ENCODE measurements at places on chromosomes 2 and 18.

DNA sequence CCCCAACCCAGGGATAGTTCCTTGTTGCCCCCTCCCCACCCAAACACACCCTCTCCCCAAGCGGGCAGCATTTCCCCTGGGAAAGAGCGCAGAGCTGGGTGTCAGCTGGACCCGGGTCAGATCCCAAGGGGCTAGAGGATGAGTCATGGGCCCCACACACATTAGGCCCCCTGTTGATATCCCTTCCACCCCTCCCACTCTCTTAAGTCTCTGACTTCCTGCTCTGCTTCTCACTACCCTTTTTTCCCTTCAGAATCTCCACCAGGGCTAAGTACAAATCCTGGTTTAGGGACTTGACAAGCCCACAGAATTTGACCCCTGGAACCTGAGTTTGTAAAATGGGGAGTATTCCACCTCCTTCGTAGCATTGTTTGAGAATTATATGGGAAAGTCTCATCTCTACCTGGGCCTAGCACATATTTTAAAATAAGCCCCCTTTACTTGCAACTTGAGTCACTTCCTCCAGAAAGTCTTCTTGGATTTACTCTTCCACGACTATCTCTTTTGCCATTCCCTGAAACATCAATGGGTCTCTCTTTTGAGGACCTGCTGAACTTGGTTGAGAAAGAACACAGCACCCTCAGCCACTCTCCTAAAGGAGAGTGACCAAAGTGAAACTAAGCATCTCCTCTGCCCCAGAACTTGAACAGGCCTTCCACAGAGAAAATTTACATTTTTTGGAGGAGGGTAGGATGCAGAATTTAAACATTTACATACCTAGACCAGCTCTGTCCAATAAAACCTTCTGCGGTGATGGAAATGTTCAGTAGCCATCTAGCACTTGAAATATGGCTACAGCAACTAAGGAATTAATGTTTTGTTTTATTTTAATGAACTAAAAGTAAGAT, 4.7 kb downstream of the RTKN start:
- no peak for DNase-seq

DNA sequence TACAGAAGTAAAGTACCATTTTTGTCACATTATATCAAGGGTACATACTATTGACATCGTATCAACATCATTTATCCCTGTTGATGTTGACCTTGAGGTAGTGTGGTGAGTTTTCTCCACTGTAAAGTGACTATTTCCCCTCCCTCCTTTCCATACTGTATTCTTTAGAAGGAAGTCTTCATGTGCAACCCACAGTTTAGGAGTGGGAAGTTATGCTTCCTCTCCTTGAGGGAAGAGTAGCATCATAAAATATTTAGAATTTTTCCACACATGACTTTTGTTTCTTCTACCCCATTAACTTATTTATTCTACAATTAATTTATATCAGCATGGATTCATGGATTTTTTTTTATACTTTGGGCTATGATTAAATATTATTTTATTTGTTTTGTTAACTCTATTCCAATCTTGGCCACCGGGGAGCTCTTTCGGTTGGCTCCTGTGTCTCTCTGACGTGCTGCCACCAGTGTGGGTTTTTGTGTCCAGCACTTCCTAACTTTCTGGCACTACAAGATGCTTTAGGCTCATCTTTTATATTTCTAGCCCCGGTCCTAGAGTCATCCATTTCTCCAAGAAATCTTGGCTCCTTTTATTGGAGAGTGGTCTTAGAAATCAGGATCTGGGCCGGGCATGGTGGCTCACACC, 19.0 kb downstream of the AQP12B start:
- no peak for DNase-seq

DNA sequence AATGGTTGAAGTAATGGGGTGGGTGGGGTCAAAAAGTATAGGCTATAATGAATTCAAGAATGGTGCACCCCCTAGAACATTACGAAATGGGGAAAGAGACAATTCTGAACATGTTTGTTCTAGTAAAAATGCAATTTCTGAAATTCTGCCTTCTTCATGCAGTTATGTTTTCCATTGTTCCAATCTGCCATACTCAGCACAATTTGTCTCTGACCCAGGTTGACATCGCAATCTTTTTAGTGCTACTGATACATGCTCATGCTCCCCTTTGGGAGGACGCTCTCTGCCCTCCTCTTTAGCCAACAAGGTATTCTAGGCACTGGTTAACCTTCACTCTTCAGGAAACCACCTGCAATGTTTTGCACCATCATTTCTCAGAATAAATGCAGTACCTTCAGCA, 1303.9 kb upstream of the PIK3C3 start:
- no peak for DNase-seq

- peak; percentile 23 for DNase-seq
These were observed 27.1 kb upstream of the STEAP3 start for GRCh38 chr2:119196301-119197125.

DNA sequence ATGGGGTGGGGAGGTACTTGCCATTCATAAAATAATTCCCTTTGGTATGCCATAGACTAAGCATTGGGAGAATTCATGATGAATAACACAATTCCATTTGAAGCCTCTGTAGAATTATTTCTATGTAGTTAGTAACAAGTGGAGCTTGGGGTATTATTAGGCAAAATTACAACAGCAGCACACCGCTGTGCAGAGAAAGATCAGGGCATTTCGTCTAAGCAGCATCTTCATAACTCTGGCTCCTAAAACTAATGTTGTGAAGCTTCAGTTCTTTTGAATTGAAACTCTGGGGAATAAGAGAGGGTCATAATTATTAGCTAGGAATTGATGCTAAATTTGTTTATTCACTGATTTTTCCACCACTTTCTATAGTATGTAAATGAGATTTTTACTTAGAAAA, 630.7 kb downstream of the DCC start:
- DNase-seq, result no peak

GRCh38 chr18:59950215-59950944, 50.6 kb downstream of the PMAIP1 start:
- DNase-seq, result peak; percentile 20

- no peak for DNase-seq
These were observed 110.2 kb upstream of the CCDC68 start for GRCh38 chr18:55069497-55069896.

DNA sequence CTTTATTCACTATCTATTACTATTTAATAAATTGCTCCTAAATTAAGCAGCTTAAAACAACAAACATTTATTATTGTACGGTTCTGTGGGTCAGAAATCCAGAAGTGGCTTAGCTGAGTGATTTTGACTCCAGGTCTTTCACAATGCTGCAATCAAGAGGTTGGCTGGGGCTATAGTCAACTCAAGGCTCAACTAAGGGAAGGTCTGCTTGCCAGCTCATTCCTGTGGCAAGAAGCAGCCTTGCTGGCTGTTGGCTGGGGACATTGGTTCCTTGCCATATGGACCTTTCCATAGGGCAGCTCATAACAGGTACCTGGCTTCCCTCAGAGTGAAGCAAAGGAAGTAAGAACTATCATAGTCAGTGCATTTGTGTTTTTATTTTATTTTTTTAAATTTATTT, 5.0 kb upstream of the MRPL19 start:
- no peak for DNase-seq

GRCh38 chr2:33380001-33380609, 96.3 kb upstream of the RASGRP3 start:
- DNase-seq, result no peak

- DNase-seq, result no peak
These were observed 45.9 kb downstream of the ST6GAL2 start for GRCh38 chr2:106839849-106840595.

GRCh38 chr2:21944536-21944935, 820.8 kb downstream of the TDRD15 start:
- DNase-seq, result no peak

DNA sequence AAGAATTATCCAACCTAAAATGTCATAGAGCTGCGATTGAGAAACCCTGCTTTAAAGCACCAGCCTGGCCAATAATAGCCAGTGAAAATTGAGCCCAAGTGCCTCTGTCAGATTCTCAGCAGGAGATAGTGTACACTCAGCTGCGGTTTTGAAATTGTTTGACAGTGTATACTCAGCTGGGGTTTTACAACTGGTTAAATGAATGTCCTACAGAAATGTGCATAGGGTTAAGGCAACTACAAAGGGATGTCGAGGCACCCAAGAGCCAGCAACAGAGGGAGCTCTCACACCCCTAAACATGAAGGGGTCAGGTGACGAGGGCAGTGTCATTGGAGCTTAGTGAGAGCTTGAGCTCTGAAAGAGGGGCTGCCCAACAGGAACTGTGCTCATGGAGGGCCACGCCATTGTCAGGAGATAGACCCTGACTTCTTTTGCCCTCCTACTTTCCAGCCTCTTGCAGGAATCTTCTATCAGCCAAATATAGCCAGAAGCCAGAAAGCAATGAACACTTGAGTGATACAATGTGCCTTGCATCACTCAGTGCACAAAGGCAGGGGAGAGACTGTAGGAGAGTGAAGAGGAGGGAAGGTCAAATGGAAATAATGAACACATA, 15.1 kb downstream of the ACTG2 start:
- no peak for DNase-seq

GRCh38 chr18:76564655-76565237, 69.7 kb upstream of the ZNF516 start:
- DNase-seq, result no peak

DNA sequence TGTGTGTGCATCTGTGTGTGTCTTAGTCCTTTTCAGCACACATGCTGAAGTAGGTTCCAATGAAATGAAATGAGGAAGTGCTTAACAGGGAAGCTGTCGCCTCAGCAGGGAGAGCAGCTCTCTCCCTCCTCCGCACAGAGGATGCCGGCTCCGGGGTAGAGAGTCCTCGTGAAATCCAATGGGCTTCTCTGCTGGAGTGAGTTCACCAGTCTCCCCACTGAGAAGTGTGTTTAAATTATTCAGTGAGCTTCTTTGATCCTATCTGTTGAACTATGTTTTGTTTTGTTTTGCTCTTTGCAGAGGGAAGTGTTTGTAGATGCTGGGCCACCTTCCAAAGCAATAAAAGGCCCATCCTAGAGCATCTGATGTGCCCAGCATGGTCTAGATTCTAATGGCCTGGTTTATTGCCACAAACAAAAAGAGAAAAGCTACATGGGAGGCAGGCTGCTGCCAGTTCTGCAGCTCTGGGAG, 6.7 kb downstream of the PPP1R7 start:
- DNase-seq, result no peak

DNA sequence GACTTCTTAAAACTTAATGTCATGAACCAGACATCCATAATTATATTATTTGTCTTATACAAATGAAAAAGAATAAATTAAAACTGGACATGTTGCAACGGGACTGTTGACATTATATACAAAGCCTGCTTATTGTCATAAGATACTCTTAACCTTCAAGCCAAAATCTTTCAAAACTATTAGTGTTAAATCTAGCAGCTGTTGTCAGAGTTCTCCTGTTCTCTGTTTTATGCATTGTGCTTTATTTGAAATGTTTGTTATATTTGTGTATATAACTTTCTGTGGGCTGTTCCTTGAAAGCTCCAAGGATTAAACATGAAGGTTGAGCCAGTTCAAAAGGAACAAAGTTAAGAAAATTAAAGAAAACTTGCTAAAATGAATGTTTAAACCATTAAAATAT, 335.5 kb upstream of the NT5C1B start:
- DNase-seq, result no peak

GRCh38 chr2:54629390-54629789, 94.1 kb upstream of the EML6 start:
- no peak for DNase-seq

- no peak for DNase-seq
These were observed 496.1 kb upstream of the MYT1L start for GRCh38 chr2:2827046-2827636.

DNA sequence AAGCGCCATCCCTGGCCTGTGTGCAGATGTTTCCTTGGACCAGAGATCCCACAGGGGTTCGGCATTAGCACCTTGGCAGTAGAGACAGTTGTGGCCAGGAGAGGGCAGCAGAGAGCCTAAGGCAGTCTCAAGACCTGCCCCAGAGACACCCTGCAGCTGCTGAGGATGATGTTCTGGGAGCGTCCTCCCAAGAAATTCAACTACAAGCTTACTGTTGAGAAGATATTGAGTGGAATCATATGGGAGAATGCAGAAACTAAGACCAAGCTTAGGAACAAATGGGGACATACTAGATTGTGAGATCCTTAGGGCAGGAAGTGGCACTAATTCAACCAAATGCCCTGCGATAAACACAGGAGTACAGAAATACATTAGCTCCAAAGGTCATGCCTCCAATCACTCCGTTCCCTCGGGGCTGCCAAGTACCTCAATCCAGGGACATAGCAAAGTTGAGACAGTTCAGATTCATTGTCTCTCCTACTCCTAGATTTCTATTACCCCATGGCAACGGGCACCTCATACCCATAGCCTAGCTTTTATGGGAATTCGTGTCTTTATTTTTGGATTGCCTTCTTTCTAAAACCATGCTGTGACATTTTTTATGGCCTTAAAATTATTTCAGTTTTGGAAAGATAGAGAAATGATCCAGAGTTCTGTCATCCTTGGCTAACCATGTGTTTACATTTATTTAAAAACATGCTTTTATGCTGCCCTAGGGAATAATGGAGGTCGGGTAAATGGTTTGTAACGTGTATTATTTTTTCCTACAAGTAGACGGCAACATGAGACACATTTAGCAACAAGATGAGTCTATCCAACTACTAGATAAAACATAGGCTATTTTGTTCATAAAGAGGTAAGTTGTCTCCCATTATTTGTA, 2.2 kb upstream of the ERMN start:
- peak; percentile 88 for DNase-seq

DNA sequence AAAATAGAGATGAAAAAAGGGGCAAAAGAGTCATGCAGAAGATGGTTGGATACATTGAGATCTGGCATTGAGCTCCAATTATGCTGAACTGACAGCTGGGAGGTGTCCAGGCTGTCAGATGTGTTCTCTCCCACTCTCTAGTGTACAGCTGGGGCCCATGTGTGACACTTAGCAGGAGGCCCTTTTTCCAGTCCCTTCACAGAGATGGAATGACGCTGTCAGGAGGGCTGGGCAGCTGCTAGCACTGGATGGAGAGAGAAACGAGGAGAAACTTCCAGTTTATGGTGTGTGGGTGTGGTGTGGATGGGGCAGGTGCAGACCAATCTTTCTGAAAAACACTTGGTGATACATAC, 437.7 kb upstream of the HS6ST1 start:
- no peak for DNase-seq

DNA sequence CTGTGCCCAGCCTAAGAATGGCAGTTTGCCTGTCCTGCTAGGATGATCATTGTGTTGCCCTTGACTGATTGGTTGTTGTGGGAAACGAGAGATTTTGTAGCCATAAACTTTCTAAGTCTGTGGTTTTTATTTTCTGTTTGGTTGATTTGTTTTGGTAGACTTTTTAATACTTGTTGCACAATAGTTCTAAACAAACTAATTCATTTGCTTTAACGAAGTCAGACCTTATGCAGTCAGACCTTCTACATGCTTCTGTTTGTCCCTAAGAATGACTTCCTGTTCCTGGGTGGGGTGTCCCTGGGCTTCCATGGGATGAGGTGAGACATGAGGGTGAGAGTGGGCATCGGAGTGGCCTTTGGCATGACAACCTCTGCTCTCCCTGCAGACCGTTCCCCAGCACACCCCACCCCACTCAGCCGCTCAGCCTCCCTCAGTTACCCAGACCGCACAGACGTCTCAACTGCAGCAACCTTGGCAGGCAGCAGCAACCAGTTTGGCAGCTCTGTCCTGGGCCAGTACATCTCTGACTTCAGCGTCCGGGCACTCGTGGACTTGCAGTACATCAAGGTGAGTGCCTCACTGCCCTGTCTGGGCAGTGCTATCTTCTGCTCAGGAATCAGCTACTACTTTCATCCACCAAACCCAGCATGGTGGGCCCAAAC, 7.8 kb upstream of the CNNM3 start:
- DNase-seq, result no peak

Measured in AG08395 (cell line).